ENCODE measurements at places on chromosomes 3 and 15.

DNA sequence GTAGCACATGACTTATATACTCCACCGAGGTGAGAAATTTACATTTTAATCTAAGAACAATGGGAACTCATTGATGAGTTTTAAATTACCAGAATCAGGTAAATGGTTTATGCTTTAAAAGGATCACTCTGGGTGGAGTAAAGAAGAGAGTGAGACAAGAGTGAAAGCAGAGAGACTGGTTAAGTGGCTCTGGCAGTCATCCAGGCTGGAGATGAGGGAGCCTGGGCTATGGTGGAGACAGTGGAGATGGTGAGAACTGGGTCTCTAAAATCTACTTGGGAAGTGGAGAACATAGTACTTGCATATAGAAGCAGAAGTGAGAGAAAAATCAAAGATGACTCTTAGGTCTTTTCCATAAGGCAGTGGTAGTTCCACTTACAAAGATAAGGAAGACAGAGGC is 37.1 kb upstream of the SLC25A36 start:
- no peak for DNase-seq

- DNase-seq, result no peak
These were observed 240.2 kb upstream of the TPRG1 start for GRCh38 chr3:188931531-188931930.

DNA sequence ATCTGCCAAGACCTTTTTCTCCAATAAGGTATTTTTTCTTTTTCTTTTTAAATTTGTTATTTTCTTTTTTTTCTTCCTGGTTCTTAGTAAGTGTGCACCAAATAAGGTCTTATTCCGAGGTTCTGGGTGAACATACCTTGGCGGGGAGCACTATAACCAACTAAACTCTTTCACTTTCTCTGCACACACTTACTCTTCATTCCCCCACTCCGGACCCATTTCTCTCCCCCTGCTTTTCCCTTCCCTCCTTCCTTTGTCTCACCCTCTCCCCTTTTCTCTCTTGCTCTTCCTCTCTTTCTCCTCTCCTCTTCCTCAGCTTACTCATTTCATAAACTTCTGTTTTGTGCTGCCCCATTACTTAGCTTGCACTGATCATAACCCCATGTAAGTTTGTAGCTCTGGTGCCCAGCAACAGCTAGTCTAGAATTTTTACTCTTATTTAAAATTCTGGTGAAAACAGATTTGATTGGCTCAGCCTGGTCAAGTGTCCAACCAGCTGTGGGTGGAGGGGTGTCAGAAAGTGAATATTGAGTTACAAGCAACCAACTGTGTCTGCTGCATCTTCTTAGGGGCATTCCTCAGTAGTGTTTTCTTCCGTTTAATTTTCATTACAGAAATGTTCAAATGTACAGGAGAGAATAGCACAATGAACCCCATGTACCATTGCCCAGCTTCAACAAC is 297.5 kb downstream of the SHQ1 start:
- DNase-seq, result no peak

DNA sequence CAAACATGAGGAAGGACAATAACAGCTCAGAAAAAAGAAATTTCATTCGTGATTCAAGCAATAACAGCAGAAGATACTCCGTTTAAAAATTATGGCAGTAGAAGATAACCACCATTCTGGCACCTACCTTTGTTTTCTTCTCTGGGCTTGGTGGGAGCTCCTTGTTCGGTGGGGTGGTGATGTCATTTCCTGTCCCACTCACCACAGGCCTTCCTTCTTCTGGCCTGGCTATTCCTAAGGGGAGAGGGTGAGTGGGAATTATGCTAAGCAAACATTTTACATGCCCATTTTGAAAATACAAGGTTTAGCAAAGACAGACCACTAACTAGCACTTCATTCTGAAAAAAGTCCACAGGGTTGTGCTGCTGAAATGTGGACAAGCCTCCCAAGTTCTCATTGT is 74.4 kb downstream of the DHX30 start:
- DNase-seq, result no peak

- no peak for DNase-seq
These were observed 82.8 kb upstream of the MEX3B start for GRCh38 chr15:82128401-82129148.

DNA sequence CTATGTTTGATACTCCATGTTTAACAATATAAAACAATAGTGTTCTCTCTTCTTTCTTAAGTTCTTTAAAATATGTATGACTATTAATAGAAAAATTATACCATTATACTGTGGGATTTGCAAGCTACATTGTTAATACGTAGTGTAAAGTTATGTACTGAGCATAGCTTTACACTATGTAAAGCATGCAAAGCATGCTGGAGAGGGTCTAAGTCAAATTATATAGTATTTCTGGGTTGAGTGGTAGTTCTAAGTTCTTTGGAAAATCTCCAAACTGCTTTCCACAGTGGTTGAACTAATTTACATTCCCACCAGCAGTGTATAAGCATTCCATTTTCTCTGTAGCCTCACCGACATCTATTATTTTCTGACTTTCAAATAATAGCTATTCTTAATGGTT is 253.0 kb downstream of the RAP2B start:
- DNase-seq, result no peak

DNA sequence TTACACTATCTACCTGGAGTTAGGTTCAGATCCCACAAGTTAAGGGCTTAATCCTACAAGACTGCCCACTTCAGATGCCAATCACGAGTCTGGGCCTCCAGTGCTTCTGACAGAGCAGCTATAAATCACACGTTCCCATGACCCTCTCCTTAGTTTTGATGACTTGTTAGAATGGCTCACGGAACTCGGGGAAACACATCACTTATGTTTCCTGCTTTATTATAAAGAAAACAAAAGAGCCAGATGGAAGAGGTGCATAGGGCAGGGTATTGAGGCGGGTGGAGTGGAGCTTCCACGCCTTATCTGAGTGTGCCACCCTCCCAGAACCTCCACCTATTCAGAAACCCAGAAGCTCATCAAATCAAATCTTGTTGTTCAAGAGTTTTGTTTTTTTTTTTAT is 170.8 kb downstream of the MOBP start:
- no peak for DNase-seq
